Activated T-helper 1 cell treated with Interleukin-2 at 50 U/mL for 16 hours (primary cell): ENCODE measurements at places on chromosomes 6 and 20.

DNA sequence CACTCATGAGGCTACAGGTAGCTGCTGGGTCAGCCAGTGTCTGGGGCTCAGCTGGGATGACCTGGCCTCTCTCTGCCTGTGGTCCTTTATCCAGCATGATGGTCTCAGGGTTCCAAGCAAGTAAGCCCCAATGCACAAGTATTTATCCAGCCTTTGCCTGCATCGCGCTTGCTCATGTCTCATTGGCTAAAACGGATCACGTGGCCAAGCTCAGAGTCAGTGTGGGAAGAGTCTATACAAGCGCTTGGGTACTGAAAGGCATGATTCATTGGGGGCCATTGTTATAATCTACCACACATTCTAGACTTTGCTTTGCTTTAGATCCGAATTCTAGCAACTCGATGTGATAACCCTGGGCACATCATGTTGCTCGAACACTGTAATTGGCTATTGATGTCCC is 48.3 kb downstream of the PPP1R16B start:
- no peak for DNase-seq

DNA sequence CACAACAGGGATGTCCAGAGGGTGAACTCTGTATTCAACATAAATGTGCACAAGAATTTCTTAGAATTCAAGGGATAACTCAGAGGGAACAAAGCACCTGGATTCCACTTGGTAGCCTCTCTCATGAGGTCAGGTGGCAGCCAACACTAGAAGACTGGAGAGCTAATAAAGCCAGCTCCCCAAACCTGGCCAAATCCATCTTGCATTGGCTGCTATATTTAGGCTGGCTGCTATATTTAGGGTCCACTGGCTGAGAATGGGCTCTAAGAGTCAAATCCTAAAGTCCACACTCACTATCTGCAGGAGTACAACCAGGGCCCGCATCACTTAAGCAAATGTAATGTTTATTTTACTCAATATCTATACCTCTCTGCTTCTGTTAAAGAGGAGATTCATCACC is 20.0 kb downstream of the TBC1D7 start:
- DNase-seq = no peak

GRCh38 chr6:118562959-118563358 is 14.9 kb downstream of the PLN start:
- DNase-seq = no peak

GRCh38 chr6:131033631-131034030 is 29.4 kb downstream of the EPB41L2 start:
- DNase-seq = no peak

- no peak for DNase-seq
Measured at GRCh38 chr6:111024681-111025080, 42.8 kb downstream of the RPF2 start.

DNA sequence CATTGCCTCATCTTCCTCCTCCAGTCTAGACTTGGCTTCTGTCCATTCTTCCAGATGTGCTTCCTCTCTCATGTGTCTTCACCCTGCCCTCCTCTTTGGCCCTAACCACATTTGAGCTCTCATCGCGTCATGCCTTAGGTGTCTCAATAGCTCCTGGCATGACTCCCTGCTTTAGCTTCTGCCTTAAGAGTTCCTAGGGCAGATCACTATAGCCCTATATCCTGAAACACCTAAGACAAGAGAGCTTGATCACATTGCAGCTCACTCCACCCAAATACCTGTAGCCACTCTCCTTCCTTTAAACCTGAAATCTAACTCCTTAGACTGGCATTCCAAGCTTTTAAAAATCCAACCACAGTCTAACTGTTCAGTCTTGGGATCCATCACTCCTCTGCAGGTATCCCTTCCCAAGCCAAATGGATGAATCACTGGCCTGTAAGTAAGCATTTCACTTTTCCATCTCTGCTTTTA is 69.0 kb upstream of the STXBP5 start:
- DNase-seq = no peak

DNA sequence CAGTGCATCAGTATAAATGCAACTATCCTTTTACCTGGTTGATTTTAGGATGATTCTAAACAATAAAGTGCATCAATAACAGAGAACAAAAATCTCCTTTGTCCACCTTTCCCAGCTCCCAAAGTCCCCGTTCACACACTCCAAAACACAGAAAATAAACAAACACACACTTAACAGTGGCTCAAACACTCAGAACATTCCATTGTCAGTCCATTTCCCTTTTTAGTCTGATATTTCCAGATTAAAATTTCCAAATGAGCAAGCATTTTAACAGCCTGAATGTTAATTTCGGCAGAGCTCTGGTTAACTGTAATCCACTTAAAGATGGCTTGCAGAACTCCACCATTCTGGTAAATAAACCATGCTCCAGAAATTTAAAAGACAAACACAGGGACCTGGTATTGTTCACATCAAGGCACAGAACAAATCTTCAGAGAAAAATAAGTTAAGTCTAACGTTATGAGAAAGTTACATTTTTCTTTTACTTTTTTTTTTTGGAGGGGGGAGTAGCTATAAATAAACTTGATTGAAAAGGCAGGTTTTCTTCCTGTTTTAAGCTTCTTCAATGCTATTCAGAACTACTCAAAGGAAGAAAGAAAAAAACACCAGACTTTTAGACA is 100.8 kb downstream of the DST start:
- no peak for DNase-seq

- no peak for DNase-seq
Measured at GRCh38 chr6:136031982-136032381, 180.5 kb downstream of the PDE7B start.

- no peak for DNase-seq
Measured at GRCh38 chr6:40419377-40419776, 167.8 kb downstream of the LRFN2 start.

GRCh38 chr6:88840796-88841539 is 122.5 kb downstream of the RNGTT start:
- no peak for DNase-seq

DNA sequence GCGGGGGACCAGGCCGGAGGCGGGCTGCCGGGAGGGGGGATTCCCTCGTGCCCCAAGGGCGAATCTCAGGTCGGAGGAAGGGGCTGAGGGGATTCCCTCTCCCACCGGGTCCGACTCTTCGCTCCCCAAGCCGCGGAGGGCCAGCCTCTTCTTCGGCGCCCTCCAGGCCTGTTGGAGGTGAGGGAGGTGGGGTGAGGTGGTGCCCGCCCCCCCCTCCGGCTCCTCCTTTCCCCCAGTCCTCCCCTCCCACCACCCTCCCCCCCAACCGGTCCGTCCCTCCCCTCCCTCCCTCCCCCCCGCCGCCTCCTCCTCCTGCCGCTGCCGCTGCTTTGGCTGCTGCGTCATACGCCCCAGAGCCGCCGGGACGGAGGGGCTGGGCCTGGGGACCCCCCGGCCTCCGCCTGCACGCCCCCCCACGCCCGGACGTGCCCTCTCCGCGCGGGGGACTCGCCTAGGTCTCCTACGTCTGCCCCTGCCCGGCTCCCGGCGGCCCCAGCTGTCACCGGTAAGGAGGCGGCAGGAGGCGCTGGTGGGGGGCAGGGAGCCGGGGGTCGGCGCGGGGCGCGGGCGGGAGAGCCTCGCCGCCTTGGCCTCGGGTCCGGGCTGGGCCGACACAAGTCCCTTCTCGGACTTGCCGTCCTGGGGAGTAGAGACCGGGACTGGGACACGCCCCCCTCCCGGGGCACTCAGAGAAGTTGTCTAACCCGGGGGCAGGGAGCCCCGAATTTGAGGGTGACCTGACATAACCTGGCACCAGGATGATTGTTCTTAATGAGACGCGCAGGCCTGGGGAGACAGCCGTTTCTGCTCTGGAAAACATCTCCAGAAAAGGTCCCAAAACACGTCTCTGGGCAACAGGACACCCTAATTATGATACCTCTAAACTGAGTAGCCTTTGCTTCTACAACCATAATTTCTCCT is at the start of gene PHF1:
Gene PHF1, plus strand, starts transcription at position 304 of the 921 bp plus-strand sequence. CDS start 1,250 bp downstream, outside the sequence.
- no peak for DNase-seq

- no peak for DNase-seq
Measured at GRCh38 chr6:119609865-119610264, 260.3 kb upstream of the MAN1A1 start.

GRCh38 chr20:17602493-17602892 is 32.6 kb downstream of the DSTN start:
- no peak for DNase-seq

DNA sequence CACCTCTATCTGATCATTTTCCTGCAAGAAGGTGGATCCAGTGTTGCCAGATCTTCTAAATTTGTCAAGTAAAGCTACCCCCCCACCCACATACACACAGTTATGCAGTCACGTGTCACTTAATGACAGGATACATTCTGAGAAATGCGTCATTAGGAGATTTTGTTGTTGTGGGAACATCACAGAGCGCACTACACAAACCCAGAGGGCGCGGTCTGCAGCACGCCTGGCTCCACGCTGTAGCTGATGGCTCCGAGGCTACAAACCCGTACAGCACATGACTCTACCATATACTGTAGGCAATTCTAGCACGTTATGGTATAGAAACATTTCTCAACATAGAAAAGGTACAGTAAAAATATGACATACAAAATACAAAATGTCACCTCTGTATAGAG is 126.9 kb downstream of the SYCP2 start:
- no peak for DNase-seq
